Occipital lobe (tissue), 3 donors: ENCODE measurements at places on chromosomes 13 and 19. TPM values are rescaled to one million over a fixed set of nuclear protein-coding genes. Genes with fewer than 3 reads are reported as not detected.

DNA sequence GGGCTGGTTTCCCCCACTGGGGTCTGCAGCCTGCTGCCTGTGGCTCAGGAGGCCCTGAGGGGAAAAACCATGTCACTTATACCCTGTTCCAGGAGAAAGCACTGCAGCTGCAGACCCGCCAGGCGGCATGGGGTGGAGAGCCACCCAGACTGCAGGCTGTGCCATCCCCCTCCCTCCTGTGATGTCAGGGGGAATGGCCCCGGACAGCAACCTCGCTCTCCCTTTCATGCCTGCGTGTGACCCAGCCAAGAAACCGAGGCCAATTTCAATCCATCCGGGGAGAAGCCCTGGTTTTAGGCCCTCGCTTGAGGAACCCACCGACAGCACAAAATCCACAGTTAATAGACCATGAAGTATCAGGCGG is 37.2 kb upstream of the MATK start:
- no peak for DNase-seq

DNA sequence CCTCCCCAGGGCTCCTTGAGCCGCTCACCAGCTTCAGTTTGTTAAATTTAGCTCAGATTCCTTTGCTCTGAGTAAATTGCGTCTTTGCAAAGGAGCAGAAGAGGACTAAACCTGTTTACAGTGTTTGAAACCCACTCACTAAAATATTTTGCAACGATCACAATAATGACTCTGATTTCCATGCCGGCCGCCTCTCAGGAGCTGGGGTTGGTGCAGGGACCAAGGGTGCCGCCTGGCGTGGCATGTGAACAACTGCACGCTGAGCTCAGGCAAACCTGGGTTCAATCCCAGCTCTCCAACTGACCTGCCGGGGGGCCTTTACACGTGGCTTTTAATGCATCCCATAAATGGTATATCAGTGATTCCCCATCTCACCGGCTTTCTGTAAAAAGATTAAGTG is 68.7 kb upstream of the CACNA1A start:
- DNase-seq = no peak

GRCh38 chr19:56245121-56245740 is 27.3 kb upstream of the EDDM13 start:
- DNase-seq = no peak

DNA sequence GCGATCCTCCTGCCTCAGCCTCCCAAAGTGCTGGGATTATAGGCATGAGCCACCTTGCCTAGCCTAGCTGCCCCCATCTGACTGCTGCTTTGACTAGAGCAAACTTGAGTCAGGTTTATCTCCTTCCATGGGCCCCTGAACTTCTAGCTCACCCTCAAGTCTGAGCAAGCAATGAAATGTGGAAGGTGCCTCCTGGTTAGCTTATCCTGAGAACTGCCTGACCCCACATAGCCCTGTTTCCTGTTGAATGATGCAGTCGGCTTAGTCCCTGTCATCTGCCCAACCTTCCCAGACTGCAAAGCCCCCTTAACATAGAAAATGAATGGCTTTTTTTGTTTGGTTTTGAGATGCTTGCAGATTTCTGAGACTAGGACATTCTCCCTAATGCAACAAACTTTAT is 8.9 kb upstream of the TMEM160 start:
- no peak for DNase-seq

DNA sequence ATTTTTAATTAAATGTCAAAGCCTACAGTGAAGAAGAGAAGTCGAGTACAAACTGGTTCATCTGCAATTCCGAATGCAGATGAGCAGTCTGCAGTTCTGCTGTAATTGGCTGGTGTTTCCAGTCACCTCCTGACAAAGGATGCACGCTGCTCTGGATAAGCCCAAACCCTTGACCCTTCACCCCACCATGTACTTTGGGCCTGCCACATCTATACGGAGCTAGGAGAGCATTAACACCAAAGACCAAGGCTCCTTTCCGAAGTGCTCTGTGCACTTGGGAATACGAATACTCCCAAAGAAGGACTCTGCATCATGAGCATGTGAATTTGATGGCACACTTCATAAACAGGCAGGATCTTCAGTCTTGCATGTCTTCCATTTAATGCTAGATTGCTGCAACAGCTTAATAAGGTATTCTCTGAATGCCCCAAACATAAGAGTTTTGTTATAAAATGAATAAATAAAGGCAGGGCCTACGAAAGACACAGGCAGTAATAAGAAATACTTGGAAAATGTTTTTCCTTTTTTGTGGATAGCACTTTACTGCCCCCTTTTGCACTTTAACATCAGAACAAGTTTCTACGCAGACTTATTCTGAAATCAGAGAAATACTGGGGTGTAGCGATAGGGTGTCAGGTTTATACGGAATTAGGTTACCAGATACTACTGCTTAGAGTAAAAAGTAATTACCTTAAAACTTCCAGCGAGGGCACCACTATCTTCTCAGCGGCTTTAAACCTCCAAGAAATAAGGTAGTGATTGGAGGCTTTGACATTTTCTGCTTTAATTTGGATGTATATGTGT is 15.0 kb downstream of the EFNB2 start:
- no peak for DNase-seq

- DNase-seq = no peak
Measured at GRCh38 chr13:106212386-106213010, 323.0 kb downstream of the EFNB2 start.

The FXYD3 gene
- total RNA-seq = not detected

DNA sequence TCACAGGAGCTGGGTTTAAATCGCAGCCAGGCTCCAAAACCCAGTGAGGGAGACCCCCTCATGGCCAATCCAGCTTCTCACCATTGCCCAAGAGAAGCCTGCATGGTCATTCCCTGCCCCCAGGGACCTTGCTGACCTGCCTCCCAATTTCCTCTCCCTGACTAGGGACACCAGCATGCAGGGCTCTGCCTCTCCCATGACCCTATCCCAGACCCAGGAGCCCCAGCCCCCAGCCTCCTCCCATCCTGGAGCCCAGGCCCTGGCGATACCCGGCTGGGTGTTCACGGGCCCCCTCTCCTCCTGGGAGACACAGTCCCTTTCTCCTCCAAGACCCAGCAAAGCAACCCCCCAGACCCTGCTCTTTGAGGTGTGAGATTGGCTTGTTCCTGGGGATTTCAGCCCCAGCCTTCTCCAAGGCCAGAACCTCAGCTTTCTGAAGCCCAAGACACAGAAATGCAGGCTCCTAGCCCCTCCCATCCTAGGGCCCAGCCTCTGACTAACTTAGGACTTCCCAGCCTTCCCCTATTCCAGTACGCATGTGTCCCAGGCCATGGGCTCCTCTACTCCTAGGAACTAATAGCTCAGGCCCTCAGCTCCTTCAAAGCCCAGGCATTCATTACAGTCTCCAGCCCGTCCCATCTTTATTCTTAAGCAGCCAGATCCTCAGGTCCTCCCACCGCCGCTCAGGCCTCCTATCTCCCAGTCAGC is 1.1 kb downstream of the GYS1 start:
- peak; percentile 12 for DNase-seq

The BRME1 gene
- total RNA-seq = 11.1 TPM

GRCh38 chr13:51885651-51886050 is 23.9 kb downstream of the CCDC70 start:
- DNase-seq = no peak

DNA sequence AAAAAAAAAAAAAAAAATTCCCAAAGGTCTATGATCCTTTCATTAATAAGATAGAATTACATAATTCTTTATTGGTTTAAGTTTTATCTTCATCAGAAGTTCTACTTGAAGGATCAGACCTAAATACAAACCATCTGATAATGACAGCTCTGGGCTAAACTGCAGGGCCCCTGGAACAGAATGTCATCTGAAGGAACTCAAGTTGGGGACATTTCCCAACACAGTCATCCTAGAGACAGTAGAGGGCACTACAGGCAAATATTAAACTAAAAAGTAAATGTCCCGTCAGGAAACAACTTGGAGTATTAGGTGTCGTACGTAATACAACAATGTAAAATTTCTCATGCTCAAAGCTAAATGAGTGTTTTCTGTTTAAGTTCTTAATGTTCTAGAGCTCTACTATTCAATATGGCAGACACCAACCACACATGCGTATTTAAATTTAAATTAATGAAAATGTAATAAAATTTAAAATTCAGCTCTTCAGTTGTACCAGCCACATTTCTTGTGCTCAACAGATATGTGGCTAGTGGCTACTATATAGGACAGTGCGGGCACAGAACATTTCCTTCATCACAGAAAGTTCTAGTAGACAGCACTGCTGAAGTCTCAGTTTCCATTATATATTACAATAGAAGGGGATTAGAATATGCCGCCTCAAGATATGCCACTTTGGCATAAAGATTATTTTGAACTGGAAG is 21.8 kb upstream of the NAXD start:
- no peak for DNase-seq

- DNase-seq = no peak
Measured at GRCh38 chr19:39448271-39448670, 2.9 kb downstream of the SUPT5H start.

The EDDM13 gene
- total RNA-seq = not detected

The HIPK4 gene
- 0.16 TPM for total RNA-seq

DNA sequence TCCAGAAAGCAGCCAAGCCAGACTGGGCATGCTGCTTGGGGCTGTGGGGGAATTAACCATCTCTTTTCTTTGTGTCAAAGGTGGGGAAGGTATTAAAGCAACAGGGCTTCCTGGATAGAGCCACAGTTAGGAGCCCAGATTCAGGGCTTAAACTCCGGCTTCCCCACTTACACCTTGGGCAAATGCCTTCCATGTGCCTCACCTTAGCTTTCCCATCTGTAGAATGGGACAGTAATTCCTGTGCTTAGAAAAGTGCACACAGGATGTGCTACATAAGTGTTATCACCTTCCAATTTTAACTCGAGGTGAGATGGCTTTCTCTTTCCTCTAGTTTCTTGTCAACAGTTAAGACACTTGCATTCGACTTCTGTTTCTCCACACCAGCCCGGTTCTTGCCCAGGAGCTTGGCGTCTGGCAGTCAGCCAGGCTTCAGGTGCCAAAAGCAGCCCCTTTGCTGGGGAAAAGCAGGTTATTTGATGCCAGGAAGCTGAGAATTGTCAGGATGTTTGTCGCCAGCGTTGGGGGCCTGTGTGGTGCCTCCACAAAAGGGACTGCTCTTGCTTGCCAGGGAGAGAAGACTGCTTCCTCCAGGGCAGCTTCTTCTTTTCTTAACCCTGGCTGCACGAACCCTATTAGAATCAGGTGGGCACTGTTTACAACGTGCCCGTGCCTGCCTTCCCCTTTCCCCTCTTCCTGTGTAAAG is 79.2 kb downstream of the SIPA1L3 start:
- no peak for DNase-seq

The TSSK6 gene
- 1.2 TPM for total RNA-seq

GRCh38 chr19:8087876-8088275 is 35.3 kb downstream of the CCL25 start:
- no peak for DNase-seq

- DNase-seq = no peak
Measured at GRCh38 chr13:22470075-22470474, 710.7 kb upstream of the SGCG start.
